KBM-7 (cell line): ENCODE measurements at places on chromosomes 11 and 22.

GRCh38 chr22:49884075-49884474 is 30.4 kb downstream of the ZBED4 start:
- no peak for DNase-seq

GRCh38 chr11:88313441-88313840 is 24.1 kb downstream of the CTSC start:
- no peak for DNase-seq

DNA sequence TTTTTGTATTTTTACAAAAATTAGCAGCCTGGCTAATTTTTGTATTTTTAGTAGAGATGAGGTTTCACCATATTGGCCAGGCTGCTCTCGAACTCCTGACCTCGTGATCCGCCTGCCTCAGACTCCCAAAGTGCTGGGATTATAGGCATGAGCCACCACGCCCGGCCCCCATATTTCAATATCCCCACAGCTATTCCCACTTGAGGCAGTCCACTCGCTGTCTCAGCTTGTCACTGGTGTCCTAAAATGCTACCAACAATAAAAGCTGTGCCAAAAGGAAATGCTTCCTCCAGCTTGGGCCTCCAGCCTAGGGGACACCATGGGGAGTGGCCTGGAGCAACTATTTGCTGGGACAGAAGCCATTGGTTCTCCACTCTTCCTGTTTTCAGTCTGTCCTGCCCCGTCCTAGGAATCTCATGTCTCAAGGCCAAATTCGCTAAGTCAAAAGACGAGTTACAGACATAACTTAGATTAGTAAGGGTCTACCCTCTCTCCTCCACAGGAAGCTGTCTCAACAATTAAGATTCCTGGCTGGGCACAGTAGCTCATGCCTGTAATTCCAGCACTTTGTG is 7.3 kb upstream of the SPINDOC start:
- DNase-seq = no peak

DNA sequence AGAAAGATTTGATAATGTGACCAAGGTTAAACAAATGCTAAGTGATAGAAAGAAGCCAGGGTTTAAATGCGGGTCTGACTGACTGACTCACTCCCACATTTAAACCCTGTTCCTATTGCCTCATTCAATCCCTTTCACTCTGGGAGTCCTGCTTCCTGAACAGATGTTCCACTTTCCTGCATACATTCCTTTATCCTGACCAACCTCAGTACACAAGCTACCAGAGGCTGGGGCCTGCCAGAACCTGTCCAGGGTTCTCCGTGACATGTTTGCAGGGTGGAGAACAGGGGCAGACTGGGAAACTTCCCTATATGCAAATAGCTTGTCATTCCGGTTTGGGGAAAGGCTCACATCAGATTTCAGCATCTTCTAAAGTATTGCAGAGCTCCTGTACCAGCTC is 3.0 kb upstream of the ANKK1 start:
- DNase-seq = no peak

DNA sequence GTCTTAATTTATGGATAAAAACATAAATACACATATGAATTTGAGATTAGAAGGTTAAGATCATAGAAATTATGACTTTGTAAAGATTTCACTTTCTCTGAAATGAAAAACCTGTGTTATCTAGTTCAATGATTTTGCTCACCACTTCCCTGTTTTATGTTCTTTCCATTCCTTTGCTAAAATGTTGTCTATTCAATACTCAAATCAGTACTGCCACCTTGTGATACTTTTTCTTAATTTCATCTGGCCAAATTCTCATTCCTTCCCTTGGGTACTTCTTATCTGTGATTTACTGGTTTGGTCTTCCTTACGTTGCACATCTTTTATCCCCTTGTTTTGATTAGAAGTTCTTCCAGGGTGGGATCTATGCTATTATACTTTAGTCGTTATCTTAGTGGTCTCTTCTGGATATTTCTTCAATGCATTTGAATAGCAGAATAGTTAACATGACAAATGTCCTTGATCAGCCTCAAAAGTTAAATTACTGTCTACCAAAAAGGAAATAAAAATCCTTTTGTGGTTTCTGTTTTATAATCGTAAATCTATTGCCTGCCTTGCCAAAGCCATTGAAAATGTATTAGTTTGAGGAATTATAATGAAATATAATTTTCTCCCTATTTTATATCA is 197.0 kb downstream of the PGR start:
- DNase-seq = peak; percentile 52

- no peak for DNase-seq
Observed at GRCh38 chr22:30362651-30363281, 6.0 kb downstream of the CCDC157 start.

DNA sequence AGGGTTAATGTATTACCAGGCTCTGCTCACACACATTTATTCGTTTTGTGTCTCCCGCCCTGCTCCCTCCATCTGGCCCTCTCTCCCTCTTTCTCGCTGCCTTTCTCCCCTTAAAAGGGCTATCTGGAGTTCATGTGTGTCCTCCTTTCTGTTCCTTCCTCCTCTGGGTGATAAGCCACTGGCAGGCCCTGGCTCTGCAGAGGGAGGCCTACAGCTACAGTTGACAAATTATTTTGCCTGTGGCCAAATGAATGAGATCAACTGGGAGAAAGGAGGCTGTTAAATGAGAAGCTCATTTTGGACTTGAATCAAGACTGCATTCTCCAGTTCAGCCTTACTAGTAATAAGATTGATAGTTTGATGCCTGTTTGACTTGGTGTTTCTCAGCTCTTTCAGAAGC is 17.5 kb upstream of the OPCML start:
- DNase-seq = no peak
